ENCODE measurements at places on chromosomes 12 and 14. TPM values are rescaled to one million over a fixed set of nuclear protein-coding genes. Genes with fewer than 3 reads are reported as not detected.
A peak's percentile ranks its signal among the peaks of the same experiment; 100 is the strongest.

Gene NFATC4
- total RNA-seq = 4.6 TPM

Gene SLCO1B3
- total RNA-seq = 2.5 TPM

Gene PRPF39
- 12.7 TPM for total RNA-seq

Gene STYK1
- not detected for total RNA-seq

Gene NDRG2
- total RNA-seq = 420 TPM

Gene LRTM2
- not detected for total RNA-seq

DNA sequence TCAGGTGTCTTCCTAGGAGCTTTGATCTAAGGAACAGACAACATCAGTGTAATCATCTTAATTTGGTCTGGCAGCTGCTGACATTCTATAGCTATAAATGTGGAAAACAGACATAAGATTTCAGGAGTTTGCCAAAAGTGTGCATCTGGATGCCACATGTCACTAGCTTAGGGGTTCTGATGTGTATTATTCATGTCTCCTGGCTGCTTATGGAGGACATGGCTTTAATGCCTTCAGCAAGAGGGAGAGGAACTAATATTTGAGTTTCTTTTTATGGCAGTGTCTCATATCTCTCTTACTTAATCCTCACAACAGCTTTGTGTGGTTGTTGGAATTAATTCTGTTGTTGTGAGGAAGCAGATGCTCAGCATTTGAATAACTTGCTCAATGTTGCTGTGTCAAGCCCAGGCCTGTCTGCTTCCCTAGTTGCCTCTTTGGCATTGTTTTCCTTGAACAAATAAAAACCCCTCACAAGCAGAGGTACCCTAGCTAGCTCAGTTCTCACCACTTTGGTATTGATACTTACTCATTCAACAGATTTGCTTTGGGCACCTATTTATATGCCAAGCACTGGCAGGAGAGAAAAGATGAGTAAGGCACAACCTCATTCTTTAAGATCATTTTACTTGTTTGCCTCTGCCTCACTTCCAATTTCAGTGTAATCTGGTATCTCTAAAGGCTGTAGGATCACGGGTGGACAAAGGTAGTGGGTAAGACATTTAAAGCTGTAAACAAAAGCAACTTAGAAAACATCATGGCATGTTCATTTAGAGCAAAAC is 39.8 kb upstream of the EID3 start:
- no peaks in the 10 kb centered on the region for H3K27me3 ChIP-seq
- H3K4me1 ChIP-seq = no peaks in the 10 kb centered on the region
- no peak overlapping the region for H3K4me3 ChIP-seq
- no peak for DNase-seq
- no peak overlapping the region for H3K27ac ChIP-seq
- no peaks in the 10 kb centered on the region for H3K36me3 ChIP-seq

- no peak for DNase-seq
- no peaks in the 10 kb centered on the region for H3K36me3 ChIP-seq
- H3K27me3 ChIP-seq = no peaks in the 10 kb centered on the region
- H3K4me3 ChIP-seq = no peak overlapping the region
- no peak overlapping the region for H3K27ac ChIP-seq
- H3K4me1 ChIP-seq = peaks cover 3% of the 10 kb centered on the region
Measured at GRCh38 chr14:53174918-53175317, 21.8 kb upstream of the DDHD1 start.

- H3K27me3 ChIP-seq = peaks cover 4% of the 10 kb centered on the region
- peaks cover 34% of the 10 kb centered on the region for H3K4me1 ChIP-seq
- no peak overlapping the region for H3K27ac ChIP-seq
- no peak overlapping the region for H3K4me3 ChIP-seq
- no peak for DNase-seq
Measured at GRCh38 chr12:53093777-53094393, 3.6 kb upstream of the IGFBP6 start.

DNA sequence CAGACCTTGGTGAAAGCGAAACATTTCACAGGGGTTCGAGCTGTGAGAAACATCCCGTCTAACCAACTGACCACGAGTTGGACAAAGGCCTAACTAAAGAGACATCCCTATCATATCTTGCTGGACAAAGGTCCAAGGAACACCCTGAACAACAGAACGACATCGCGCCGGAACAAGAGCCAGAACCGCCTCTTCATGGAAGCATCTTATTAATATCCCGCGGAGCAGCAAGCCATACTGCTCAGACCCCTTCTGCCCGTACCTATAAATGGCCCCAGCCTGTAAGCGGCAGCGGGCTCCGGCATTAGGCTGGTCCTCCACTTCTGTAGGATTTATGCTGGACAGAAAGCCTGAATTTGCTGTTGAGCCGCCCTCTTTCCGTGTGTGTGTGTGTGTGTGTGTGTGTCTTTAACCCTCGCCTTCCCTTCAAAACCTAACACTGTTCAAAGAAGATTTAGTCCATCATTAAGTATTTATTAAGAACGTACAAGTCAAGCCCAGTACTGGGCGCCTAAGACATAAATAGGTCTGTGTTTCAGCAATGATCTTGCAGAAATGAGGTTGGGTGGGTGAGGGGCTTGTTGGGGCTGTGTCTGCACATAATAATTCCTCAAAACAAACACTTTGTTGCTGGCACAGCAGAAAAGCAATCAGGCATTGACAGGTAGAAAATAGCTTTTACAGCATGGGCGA is 1.9 kb downstream of the SLC6A15 start:
- no peaks in the 10 kb centered on the region for H3K36me3 ChIP-seq
- H3K4me3 ChIP-seq = no peak overlapping the region
- H3K4me1 ChIP-seq = no peaks in the 10 kb centered on the region
- H3K27ac ChIP-seq = no peak overlapping the region
- no peak for DNase-seq

DNA sequence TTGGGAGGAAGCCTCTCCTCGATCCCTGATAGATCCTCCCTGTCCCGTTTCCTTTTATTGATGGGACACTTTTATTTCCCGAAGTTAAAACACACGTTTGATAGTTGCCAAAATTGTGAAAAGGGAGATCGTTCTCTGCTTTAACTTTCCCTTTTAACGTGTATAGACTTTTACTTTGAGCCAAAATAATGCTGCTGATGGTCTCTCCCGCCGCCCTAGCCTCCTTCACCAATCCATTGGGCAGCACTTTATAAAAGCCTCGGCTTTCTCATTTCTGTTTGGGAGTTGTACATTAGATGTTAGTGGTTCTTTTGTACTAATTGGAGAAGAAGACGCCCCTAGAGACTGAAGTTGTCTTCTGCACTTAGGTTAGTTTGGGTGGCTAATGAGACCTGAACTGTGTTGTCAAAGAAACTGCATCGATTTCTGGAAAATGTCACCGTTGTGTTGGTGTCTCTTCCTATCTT is 1.4 kb downstream of the TMTC2 start:
- H3K4me3 ChIP-seq = peak overlapping the region; percentile 86
- no peaks in the 10 kb centered on the region for H3K27me3 ChIP-seq
- H3K36me3 ChIP-seq = no peaks in the 10 kb centered on the region
- H3K27ac ChIP-seq = peak overlapping the region; percentile 96
- peaks cover 6% of the 10 kb centered on the region for H3K4me1 ChIP-seq

GRCh38 chr14:34223373-34224148 is 238.5 kb downstream of the SPTSSA start:
- H3K27ac ChIP-seq = no peak overlapping the region
- no peaks in the 10 kb centered on the region for H3K27me3 ChIP-seq
- no peak overlapping the region for H3K4me3 ChIP-seq
- DNase-seq = no peak
- no peaks in the 10 kb centered on the region for H3K36me3 ChIP-seq

DNA sequence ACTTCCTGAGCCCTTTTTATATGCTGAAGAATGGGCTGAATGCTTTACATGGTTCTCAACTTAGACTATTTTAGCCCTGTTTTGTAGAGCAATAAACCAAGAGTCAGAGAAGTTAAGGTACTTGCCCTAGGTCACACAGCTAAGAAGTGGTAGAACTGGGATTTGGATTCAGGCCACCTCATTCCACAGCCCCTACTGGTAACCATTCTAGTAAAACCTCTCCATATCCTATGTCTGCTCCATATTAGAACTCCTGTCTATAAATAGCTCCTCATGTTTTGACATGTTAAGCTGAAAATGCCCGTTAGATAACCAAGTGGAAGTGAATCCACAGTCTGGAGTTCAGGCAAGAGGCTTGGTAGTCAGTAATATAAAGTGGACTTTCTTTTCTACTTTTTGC is 111.6 kb downstream of the HECTD4 start:
- no peak for DNase-seq
- no peaks in the 10 kb centered on the region for H3K27me3 ChIP-seq
- H3K36me3 ChIP-seq = no peaks in the 10 kb centered on the region

DNA sequence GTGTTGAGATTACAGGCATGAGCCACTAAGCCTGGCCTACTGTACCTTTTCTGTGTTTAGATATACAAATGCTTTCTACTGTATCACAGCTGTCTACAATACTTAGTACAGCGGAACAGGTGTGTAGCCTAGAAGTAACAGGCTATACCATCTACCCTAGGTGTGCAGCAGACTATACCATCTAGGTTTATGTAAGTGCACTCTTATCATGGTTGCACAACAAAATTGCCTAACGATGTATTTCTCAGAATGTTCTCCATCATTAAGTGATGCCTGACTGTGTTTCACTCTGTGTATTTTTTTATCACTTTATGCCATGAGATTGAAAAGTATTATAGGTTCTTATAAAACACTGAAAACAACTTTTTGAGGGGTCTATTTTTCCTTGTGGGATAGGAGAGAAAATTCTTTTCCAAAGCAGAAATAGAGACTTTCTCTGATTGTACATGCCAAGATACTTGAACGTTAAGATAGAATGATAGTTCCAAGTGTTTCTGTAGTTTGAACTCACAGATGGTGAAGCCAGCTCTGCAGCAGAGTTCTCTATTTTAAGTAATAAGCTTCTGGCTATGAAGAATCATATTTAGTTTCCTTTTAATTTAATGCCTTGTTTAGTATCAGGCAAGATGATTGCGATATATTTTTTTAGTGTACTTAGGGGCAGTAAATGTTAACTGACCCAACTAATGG is 17.0 kb downstream of the TMPRSS12 start:
- no peaks in the 10 kb centered on the region for H3K4me1 ChIP-seq
- no peaks in the 10 kb centered on the region for H3K27me3 ChIP-seq
- no peaks in the 10 kb centered on the region for H3K36me3 ChIP-seq
- DNase-seq = no peak
- no peak overlapping the region for H3K27ac ChIP-seq
- H3K4me3 ChIP-seq = no peak overlapping the region

- H3K4me1 ChIP-seq = peaks cover 75% of the 10 kb centered on the region
- peaks cover 3% of the 10 kb centered on the region for H3K36me3 ChIP-seq
- H3K4me3 ChIP-seq = no peak overlapping the region
Measured at GRCh38 chr14:74937171-74937570, 14.1 kb upstream of the RPS6KL1 start.

GRCh38 chr14:54094765-54095164 is 138.1 kb upstream of the BMP4 start:
- no peak overlapping the region for H3K4me3 ChIP-seq
- H3K36me3 ChIP-seq = no peaks in the 10 kb centered on the region
- no peaks in the 10 kb centered on the region for H3K27me3 ChIP-seq
- no peak for DNase-seq
- H3K27ac ChIP-seq = no peak overlapping the region
- no peaks in the 10 kb centered on the region for H3K4me1 ChIP-seq

GRCh38 chr12:11774821-11775220 is 125.3 kb downstream of the ETV6 start:
- H3K4me3 ChIP-seq = no peak overlapping the region
- H3K27me3 ChIP-seq = no peaks in the 10 kb centered on the region
- DNase-seq = no peak
- H3K36me3 ChIP-seq = no peaks in the 10 kb centered on the region
- H3K27ac ChIP-seq = no peak overlapping the region
- peaks cover 45% of the 10 kb centered on the region for H3K4me1 ChIP-seq

GRCh38 chr12:123076604-123077297 is 74.1 kb downstream of the PITPNM2 start:
- no peaks in the 10 kb centered on the region for H3K27me3 ChIP-seq
- H3K4me3 ChIP-seq = no peak overlapping the region
- H3K36me3 ChIP-seq = no peaks in the 10 kb centered on the region
- H3K4me1 ChIP-seq = peaks cover 25% of the 10 kb centered on the region
- no peak for DNase-seq

DNA sequence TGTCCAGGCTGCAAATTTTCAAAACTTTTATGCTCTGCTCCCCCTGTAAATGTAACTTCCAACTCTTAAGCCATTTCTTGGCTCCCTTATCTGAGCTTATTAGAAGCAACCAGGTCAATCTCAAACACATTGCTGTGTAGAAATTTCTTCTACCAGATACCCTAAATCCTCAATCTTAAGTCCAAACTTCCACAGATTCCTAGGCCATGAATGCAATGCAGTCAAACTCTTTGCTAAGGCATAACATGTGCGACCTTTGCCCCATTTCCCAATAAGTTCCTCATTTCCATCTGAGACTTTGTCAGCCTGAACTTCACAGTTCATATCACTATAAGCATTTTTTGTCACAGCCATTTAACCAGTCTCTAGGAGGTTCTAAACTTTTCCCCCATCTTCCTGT is 64.5 kb downstream of the TMTC3 start:
- no peaks in the 10 kb centered on the region for H3K36me3 ChIP-seq
- no peak overlapping the region for H3K27ac ChIP-seq
- peaks cover 3% of the 10 kb centered on the region for H3K4me1 ChIP-seq
- H3K4me3 ChIP-seq = no peak overlapping the region
- no peaks in the 10 kb centered on the region for H3K27me3 ChIP-seq
- DNase-seq = no peak

GRCh38 chr12:121191151-121191550 is 18.8 kb upstream of the P2RX4 start:
- no peak overlapping the region for H3K27ac ChIP-seq
- no peak for DNase-seq
- H3K4me1 ChIP-seq = no peaks in the 10 kb centered on the region
- H3K36me3 ChIP-seq = no peaks in the 10 kb centered on the region
- no peak overlapping the region for H3K4me3 ChIP-seq

DNA sequence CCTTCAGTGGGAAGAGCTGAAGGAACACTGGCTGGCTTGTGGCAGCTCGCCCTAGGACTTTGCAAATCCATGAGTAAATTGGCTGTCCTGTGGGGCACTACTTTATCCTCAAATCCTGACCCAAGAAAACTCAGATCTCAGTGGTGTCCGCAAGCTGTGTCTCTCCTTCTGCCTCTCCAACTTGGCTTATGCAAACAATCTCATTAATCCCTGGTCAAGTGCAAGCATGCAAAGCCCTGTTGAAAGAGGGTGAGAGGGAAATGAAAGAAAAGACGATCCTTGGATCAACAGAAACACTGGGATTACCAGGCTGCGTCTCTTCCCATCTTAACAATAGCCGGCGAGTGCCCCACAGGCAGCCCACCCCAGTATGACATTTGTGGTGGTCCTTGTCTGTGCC is 901.6 kb downstream of the BCL11B start:
- no peak for DNase-seq
- no peak overlapping the region for H3K27ac ChIP-seq
- no peaks in the 10 kb centered on the region for H3K36me3 ChIP-seq

GRCh38 chr12:94979941-94980340 is 23.6 kb downstream of the NDUFA12 start:
- H3K4me1 ChIP-seq = peaks cover 14% of the 10 kb centered on the region
- H3K27me3 ChIP-seq = no peaks in the 10 kb centered on the region
- no peak overlapping the region for H3K4me3 ChIP-seq
- no peak for DNase-seq

DNA sequence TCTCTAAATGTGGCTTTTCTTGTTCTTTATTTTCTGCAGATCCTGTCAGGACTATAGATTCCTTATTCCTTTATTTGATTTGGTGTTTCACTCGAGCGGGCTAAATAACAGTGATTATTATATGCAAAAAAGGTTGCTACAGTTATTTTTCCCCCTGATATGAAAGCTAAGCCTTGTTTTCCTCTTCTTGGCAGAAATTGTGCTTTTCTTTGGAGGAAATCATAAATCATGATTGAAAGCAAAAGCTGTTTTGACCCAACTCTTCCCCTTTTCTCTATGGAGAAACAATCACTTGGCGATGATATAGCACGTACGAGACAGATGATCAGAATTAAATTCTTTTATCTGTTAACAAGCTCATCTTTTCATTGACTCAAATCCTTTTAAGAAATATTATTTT is 31.4 kb downstream of the PPFIBP1 start:
- H3K36me3 ChIP-seq = no peaks in the 10 kb centered on the region
- no peak for DNase-seq
- peak overlapping the region; percentile 89 for H3K27ac ChIP-seq
- peak overlapping the region; percentile 18 for H3K4me3 ChIP-seq
- peaks cover 97% of the 10 kb centered on the region for H3K4me1 ChIP-seq
